HCT116 (cell line): ENCODE measurements at places on chromosomes 3 and 15. TPM values are rescaled to one million over a fixed set of nuclear protein-coding genes. Genes with fewer than 3 reads are reported as not detected.

Gene ALDH1L1
- 0.81 TPM for total RNA-seq

Gene CCR1
- 0.10 TPM for total RNA-seq

Gene MYH15
- total RNA-seq, result 11.2 TPM

DNA sequence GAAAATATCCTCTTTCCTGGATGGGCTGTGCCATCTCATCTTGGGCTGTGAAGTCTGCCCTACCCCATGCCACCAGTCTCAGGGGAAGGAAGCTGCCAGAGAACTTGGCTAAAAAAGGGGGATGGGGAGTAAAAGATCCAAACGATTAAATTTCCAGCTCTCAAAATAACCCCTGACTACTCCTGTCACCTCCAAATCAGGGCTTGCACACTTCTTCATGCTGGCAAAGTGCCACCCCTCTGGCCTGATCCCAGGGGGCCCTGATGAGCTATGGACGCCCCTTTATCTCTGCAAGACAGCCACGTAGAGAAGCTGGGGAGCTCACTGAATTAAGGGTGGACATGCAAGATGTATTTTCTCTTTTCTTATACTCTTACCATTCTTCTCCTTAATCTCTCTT is 1.2 kb upstream of the MLF1 start:
- no peak for DNase-seq
- H3K36me3 ChIP-seq, result no peaks in the 10 kb centered on the region
- no peak overlapping the region for H3K27ac ChIP-seq
- H3K4me3 ChIP-seq, result no peak overlapping the region
- H3K27me3 ChIP-seq, result no peaks in the 10 kb centered on the region

DNA sequence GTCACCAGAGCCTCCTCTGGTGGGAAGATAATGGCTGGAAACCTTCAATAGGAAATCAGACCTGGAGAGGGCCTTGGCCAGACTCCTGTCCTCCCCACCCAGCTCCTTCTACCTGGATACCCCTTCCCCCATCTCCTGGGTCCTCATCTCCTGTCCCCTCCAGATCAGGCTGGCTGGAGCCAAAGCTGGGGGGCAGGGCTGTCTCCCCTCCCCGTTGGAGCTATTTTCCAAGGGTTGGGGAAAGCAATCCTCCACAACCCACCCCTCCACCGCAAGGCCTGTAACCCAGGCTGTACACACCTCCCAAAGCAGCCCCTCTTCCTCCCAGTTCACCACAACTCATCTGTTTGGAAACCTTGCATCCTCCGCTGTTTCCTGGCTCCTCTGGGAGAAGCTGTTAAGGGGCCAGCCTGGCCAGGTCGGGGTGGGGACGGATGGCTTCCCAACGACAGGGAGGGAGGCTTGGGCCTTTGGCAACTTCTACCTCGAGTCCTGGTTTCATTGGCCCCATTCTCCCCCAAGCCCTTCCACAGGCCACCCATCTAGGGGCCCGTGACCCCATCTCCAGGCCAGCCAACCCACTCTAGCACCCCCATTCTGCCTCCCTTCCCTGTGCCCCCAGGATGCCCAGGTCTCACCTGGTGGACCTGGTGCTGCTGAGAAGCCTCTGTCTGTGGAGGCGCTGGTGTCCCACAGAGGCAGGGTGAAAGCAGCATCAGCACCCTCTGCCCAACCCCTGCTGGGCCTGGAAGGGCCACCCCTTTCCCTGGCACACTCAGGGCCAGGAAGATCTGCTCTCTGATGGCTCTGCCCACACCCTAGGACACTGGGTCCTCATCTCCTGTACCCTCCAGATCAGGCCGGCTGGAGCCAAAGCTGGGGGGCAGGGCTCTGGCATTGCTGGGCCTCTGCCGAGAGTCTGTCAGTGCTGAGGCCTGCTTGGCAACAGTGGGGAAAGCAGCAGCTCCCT is 22.1 kb upstream of the GOLGA6C start:
- H3K4me3 ChIP-seq, result no peak overlapping the region
- H3K27me3 ChIP-seq, result no peaks in the 10 kb centered on the region; the same call in 1 of the 2 replicates
- DNase-seq, result no peak
- H3K27ac ChIP-seq, result no peak overlapping the region
- no peaks in the 10 kb centered on the region for H3K36me3 ChIP-seq

DNA sequence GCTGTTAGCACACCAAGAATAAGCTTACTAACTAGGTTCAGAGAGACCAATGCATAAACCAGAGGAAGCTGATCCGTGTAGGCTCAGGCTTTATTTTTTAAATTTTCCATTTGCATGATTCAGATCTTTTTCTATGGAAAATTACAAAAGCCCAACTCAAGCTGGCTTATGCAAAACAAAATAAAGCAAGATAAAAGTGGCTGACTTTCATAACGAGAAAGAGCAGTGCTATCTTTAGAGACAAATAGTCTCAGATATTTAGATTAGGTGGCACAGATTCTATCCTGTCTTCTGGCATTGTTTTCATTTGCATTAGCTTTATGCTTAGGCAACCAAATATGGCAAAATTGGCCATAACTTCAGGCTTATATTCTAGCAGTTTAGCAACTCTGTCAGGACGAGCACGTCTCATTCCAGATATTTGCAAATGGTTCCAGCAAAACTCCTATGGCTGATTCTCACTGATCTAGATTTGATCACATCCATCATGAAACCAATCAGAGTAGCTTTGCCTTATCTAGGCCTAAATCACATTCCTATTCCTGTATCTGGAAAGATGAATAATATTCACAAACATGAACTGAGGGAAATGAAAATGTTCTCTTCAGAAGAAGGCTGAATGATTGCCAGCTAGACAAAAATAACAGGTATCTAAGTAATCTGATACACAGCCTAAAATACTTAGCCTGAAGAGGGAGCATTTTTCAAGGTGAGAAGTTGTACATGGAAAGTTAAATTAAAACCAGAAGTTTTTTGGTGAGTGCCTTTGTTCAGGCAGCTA is 216.4 kb upstream of the DPPA4 start:
- H3K27me3 ChIP-seq, result no peaks in the 10 kb centered on the region
- peak; percentile 12 for DNase-seq
- no peaks in the 10 kb centered on the region for H3K36me3 ChIP-seq
- no peak overlapping the region for H3K4me3 ChIP-seq
- H3K4me1 ChIP-seq, result peaks cover 15% of the 10 kb centered on the region; the same call in 1 of the 2 replicates

DNA sequence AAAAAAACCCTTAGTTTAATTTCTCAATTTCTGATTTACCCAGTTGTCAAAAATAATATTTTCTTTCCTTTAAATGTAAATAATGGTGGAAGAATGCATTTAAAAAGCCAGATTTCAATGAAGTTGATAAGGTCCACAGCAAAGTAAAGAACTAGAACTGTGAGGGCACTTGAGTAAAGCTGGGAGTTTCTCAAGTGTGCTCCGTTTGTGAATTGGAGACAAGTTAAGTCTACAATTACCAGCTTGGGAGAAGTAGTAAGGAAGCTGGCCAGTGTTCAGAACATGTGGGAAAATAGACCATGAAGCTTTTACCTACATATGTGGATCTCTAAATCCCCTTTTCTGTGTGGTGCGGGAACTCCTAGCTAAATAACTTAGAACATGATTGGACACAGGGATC is 239.4 kb downstream of the OXSM start:
- no peak overlapping the region for H3K27ac ChIP-seq
- no peaks in the 10 kb centered on the region for H3K36me3 ChIP-seq
- no peaks in the 10 kb centered on the region for H3K27me3 ChIP-seq

DNA sequence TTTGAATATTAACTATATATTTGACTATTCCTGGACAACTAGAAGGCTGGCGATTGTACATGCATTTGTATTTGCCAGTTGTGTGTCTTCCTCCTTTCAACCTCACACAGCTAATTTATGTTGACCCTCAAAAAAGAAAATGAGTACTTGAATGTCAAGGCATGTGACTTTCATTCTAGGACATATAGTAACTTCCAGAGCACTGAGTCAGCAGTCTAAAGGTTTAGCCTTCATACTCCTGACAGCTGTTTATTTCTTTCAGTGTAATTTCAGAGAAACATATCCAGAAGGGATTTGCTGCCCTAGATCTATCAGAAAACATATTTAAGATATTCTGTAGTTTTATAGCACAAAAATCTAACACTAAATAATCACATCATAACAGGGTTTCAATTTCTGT is 74.6 kb upstream of the GOLGA8J start:
- H3K4me1 ChIP-seq, result no peaks in the 10 kb centered on the region
- no peaks in the 10 kb centered on the region for H3K27me3 ChIP-seq
- no peak overlapping the region for H3K27ac ChIP-seq
- no peak for DNase-seq
- no peaks in the 10 kb centered on the region for H3K36me3 ChIP-seq

DNA sequence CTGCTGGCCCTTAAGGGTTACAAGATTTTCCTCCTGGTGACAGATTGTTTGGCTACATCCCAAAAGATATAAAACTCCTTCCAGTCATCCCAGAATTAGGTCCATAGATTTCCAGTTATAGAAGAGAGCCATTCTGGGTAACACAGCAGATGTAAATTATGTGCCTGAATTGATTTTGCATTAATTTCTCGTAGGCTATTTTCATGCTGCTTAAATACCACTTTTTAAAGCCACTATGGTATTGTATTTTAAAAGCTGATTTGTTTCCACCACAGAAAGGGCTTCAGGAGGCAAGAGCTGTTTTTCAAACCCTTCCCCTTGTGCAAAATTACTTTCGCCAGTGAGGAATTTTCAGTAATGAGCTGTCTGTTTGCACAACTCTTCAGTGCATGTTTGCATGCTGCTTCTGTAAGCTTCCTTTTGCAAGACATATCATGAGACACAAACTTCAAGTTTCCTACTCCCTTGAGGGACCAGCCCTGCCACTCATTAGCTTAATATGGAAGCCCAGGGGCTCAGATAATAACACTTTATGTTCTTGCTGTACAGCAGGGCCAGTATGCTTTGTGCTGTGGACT is 105.4 kb upstream of the TNIK start:
- H3K27me3 ChIP-seq, result no peaks in the 10 kb centered on the region
- no peak for DNase-seq
- no peak overlapping the region for H3K4me3 ChIP-seq
- H3K27ac ChIP-seq, result no peak overlapping the region
- H3K4me1 ChIP-seq, result no peaks in the 10 kb centered on the region

DNA sequence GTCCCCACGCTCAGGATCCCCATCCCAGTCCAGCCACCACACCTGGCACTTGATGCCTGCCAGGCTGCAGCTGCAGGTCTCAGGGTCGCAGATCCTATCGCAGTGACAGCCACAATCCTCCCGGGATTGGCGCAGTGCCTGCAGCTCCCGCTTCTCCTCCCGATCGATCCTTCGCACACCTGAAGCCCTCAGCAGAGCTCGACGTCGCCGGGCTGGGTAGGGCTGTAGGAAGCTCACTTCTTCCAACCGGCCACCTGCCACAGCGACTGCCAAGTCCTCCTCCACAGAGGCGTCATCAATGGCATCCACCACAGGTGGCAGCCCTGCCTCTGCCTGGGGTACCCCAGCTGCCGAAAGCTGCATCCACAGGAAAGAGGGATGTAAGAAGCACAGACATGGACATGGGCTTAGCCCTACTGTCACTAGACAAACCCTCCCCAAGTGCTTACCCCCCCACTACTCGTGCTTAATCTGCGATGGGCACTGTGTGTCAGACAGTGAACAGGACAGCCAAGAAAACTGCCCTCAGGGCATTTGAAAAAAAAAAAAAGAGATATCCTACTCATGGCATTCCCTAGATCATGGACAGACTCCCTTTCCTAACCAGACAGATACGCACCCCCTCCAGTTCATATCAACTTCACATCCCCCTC is 9.2 kb downstream of the CSRNP1 start:
- H3K27ac ChIP-seq, result no peak overlapping the region
- peaks cover 24% of the 10 kb centered on the region for H3K36me3 ChIP-seq
- H3K4me3 ChIP-seq, result no peak overlapping the region

- no peak for DNase-seq
- H3K27me3 ChIP-seq, result no peaks in the 10 kb centered on the region
- no peaks in the 10 kb centered on the region for H3K4me1 ChIP-seq
- no peak overlapping the region for H3K27ac ChIP-seq
- no peak overlapping the region for H3K4me3 ChIP-seq
Measured at GRCh38 chr3:116342499-116342898, 102.8 kb downstream of the LSAMP start.

DNA sequence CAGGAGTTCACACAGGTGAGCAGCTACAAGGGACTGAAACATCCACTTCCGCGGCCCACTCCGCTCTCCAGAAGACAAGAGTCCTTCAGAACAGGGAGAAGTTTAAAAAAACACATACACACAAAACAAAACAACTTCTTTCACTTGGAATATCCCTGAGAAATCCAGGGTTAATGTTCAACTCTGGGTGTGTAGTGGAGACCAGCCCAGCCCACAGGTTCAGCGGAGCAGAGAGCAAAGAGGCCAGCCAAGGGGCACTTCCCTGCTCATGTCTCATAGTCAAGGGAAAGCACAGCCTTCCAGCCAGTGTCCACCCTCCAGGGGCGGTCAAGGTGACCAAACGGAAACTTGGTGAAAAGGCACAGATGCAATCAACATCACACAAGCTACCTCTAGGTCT is 41.6 kb downstream of the WNT5A start:
- no peak overlapping the region for H3K27ac ChIP-seq
- H3K27me3 ChIP-seq, result no peaks in the 10 kb centered on the region
- DNase-seq, result no peak

GRCh38 chr15:90810354-90810753 is 58.0 kb upstream of the FURIN start:
- no peak for DNase-seq
- H3K4me1 ChIP-seq, result no peaks in the 10 kb centered on the region

GRCh38 chr3:56742887-56743286 is 58.9 kb downstream of the ARHGEF3 start:
- H3K4me3 ChIP-seq, result no peak overlapping the region
- no peak for DNase-seq
- no peaks in the 10 kb centered on the region for H3K36me3 ChIP-seq
- H3K27ac ChIP-seq, result no peak overlapping the region
- H3K27me3 ChIP-seq, result no peaks in the 10 kb centered on the region

DNA sequence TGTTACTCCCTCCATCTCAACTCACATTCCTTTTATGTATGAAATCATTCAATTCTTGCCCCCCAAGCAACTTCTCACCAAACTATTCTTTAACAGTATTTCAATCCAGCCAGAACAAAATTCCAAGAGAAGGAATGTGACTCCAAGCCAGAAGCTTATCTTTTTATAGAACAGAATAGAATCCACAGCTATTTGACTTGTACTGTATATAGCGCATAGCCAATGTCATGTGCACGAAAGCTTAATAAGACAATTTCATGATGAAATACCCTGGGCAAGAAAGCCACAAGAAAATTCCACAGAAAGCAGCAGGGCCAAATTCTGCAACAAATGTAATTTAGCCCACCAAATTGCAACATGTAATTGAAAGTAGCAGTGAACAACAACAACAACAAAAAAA is 127.6 kb upstream of the UBE2E2 start:
- H3K36me3 ChIP-seq, result no peaks in the 10 kb centered on the region
- no peaks in the 10 kb centered on the region for H3K4me1 ChIP-seq
- H3K4me3 ChIP-seq, result no peak overlapping the region
- no peak overlapping the region for H3K27ac ChIP-seq
- no peak for DNase-seq
- H3K27me3 ChIP-seq, result peaks cover 29% of the 10 kb centered on the region
